HFF-Myc (cell line): ENCODE measurements at places on chromosomes 3 and 15.

DNA sequence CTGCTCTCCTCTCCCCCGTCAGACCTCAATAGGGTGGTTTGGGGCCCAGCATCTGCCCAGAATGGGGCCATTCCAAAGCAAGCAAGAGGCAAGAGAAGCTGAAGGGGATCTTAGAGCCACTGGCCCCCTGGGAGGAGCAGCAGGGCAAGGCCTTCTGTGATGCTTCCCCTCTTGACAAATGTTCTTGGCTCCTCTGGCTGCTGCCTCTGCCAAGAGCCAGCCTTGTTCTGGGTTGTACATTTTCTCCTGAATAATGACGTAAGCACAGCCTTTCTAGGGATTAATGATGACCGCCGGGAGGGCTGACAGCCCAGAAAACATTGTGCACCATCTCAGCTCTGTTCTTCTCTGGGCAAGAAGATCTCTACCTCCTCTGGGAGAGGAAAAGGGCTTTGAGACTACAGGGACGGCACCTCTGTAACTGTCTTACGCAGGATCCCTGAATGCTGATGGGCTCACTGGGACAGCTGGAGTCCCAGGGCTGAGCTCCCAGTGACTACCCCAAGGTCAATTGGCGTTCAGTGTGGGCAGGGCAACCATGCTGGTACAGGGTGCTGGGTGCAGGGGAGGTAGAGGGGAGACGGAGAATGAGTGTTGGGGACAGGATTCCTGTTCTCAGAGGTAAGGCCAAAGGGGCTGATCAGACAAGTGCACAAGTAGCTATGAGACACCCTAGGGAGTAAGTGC, 253.3 kb downstream of the FAM43A start:
- DNase-seq: no peak

- peak; percentile 63 for DNase-seq
Observed at GRCh38 chr3:167876620-167877281, 141.2 kb downstream of the SERPINI1 start.

GRCh38 chr15:90145259-90145658, 43.0 kb upstream of the IDH2 start:
- no peak for DNase-seq

- DNase-seq: no peak
Observed at GRCh38 chr3:21534462-21534861, 216.5 kb downstream of the ZNF385D start.

DNA sequence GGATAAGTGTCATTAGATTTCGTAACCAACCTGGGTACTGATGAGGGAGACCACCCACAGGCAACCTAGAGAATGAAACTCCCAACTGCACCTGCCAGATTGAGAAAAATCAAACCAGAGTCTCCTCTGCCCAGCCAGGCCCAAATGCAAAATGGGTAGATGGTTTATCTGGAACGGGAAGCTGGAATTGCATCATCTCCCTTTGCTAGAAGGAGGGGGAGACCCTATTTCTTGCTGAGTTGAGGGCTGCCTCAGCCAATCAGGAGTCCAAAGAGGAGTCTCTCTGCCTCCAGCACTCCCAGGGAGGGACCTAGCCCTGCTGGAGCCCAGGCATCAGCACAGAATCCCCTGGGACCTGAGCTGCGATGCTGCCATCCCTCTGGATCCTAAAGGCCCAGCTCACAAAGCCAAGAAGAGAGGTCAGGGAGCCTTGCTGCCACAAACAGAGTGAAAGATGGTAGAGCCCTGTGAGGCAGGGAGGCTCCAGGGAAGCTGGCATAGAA, 8.1 kb downstream of the RMDN3 start:
- no peak for DNase-seq

GRCh38 chr15:64209680-64210334, 47.0 kb upstream of the PPIB start:
- DNase-seq: peak; percentile 37

DNA sequence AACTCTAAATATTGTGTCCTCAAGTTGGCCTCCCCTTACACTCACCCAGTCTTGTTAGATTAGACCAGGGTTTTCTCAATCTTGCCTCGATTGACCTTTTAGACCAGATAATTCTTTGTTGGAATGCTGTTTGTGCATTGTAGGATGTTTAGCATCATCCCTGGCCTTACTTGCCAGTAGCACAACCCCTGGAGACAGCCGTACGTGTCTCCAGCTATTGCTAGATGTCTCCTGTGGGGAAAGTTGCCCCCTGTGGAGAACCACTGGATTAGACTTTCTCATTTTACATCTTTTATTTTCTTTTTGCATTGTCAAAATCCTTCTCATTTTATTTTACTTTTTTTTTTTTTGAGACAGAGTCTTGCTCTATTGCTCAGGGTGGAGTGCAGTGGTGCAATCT, 2.2 kb downstream of the WDR6 start:
- no peak for DNase-seq

DNA sequence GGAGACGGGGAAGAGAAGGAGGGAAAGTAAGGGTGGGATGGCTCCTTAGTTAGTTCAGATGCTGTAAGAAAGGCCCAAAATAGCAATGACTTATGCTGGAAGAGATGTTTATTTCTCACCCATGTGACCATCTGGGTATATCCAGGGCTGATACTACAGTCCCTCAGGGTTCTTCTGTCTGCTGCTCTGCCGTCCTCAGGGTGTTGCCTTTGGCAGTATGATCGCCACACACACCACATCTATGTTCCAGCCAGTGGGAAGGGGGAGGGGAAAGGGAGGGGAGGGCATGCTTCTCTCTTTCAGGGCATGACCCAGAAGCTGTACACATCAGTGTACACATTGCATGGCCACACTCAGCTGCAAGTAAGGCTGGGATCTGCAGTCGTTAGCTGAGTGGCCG, 10.2 kb downstream of the CD276 start:
- no peak for DNase-seq

DNA sequence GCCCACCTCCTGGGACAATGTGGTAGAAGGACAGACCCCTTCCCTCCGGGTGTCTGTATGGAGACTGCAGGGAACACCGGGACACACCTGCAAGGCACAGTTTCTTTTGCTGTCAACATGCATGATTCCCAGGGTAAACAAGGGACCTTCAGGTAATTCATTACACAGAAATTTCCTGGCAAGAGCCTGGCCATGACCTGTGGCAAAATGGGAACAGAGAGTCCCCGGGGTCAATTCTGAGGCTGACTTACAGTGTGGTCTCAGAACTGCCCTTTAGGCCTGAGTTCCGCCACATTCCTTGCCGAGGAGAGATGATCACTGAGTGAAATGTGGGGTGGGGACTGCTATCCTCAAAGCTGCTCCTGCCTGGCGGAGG, 6.3 kb downstream of the STARD5 start:
- DNase-seq: no peak

DNA sequence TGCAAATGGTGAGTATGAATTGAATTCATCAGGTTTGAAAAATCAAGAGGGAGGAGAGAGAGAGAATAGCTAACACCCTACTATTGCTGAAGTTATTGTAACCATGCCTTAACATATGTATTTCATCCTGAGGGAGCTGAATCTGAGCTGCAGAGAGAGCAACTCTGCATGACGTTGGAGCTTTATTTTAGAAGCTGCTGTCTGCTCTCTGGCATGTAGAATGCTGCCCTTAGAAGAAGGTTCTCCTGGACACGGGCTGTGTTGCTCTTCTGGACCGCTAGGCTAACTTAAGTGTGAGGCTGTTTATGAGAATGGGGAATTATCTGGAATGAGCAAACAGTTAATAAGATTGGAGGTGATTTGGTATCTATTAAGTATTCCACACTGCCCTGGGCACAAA, 814.6 kb downstream of the AGBL1 start:
- DNase-seq: no peak

GRCh38 chr15:90221246-90221900, 12.4 kb downstream of the CIB1 start:
- no peak for DNase-seq

DNA sequence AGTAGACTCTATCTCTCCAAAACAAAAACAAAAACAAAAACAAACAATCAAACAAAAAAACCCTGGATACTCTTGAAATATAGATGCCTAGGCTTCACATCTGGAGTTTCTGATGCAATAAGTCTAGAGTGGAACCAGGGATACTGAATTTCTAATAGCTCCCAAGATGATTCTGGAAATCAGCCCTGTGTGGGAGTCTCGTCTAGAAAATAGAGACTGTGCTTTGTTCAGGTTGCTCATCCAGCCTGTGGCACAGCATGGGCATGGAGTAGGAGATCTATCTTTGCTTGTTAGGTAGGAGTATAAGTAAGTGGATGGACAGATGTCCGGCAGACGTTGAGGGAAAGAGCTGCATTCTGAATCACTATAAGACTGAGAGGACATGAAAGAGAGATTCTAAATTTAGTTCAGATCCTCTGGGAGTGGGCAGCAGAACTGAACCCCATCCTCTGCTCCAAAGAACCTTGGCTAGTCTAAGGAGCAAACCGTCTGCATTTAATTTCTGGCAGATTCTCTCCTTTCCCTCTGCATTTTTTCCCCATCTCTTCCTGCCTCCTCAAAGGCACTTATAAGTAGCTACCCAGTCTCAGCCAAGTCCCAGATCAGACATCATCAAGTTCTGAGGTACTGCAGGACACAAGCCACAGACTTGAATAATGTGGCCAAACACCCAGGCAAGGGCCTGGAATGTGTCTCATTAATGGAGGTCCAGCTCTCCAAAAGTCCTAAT, 92.6 kb upstream of the STRIT1 start:
- no peak for DNase-seq

- no peak for DNase-seq
Observed at GRCh38 chr15:98120561-98120960, 160.1 kb downstream of the ARRDC4 start.

DNA sequence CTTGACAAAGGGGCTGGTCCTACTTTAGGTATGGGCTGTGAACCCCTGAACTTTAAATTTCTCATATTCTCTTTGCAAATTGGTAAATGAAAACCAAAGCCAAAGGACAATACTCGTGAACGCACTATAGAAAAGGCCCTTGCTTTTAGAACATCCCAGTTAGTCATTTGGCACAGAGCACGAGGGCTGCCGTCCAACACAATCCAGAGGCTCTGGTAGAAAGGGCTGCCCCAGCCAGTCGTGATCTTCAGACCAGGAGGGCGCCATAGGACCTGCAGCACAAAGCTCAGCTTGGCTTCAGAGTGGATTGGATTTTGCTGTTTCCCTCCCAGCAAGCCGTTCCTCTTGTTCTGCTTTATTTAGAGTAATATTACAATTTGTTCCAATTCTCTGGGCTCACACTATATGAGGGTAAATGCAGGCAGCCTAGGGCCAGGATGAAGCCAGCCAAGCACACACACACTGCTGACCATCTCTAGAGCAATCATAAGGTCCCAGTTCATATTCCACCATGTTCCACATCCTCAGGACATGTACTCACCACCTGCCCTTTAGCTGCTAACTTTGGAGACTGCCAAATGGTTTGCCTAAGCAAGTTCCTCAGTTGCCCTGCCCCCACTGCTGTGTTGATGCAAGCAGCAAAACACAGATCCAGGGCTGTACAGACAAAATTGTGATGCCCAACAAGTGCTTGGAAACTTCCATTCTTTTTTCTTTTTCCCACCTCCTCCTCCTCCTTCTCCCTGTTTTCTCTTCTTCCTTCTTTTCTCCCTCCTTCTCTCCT, 6.0 kb upstream of the BFSP2 start:
- DNase-seq: no peak

GRCh38 chr15:74365598-74366445, 1.6 kb downstream of the CYP11A1 start:
- no peak for DNase-seq

- DNase-seq: peak; percentile 24
Observed at GRCh38 chr3:17645074-17645698, 97.2 kb downstream of the TBC1D5 start.

- no peak for DNase-seq
Observed at GRCh38 chr15:26015516-26016075, 152.5 kb upstream of the ATP10A start.

DNA sequence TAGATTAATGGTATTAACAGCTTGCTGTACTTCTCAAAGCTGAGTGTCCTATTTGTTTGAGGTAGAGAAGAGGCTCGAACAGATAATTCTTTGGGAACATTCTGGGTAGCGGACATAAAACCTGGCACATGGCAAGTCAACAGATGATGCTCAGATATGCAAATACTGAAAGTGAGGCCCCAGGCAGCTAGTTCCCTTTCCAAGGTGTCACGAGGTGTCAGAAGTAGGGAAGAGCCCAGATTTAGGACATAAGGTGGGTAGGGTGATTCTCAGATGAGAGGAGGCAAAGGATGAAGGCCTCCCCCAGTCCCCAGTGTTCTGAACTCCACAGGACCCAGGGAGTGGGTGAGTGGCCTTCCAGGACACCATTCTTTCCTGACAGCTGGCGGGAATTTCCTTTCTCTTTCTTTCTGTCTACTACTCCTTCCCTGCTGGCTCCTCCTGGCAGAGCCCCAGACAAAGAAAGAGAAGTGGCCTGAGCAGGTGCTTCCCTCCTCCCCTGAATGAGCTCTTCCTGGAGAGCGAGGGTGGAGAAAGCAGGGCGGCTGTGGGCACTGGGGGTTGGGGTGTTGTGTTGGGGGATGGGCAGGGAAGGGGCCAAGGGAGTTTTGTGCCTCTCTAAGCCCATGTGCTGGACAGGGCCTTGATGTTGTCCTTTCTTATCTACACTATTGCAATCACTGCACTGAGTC, 87.5 kb downstream of the CORO2B start:
- no peak for DNase-seq

DNA sequence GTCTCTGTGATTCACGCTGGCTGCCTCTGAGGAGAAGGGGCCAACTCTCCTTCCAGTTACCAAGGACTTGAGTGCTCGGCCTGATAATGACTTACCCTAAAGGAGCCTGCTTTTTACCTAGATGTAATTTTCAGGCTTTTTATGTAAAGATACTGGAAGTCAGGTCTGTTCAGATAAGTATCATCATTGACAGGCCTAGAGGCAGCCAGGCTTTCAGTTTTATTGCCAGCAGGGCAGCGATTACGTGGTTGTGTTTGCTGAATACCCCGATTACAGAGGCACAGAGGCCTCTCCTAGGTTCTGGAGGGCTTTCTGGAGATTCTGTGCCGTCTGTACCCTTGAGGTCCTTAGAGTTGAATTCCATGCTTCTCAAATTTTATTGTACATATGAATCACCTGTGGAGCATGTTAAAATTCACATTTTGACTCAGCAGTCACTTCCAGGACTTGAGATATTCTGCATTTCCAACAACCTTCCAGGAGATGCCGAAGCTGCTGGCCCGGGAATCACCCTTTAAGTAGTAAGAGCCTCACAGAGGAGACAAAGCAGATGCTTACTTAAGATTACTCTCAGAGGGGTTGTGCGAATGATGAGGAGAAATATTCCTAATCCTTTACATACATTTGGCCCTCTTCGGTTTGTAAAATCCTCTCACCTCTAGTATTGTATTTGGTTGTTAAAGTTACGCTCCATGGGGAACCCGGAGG, 160.1 kb upstream of the BHLHE40 start:
- DNase-seq: no peak

- DNase-seq: no peak
Observed at GRCh38 chr15:93482731-93483130, 393.7 kb upstream of the RGMA start.

- DNase-seq: no peak
Observed at GRCh38 chr3:32323604-32324003, 68.0 kb upstream of the CMTM7 start.

- no peak for DNase-seq
Observed at GRCh38 chr15:48191574-48192225, at the start of gene CTXN2. Gene CTXN2 (plus strand): TSS chr15:48191665. CDS start chr15:48201301, 9,636 bp downstream.

DNA sequence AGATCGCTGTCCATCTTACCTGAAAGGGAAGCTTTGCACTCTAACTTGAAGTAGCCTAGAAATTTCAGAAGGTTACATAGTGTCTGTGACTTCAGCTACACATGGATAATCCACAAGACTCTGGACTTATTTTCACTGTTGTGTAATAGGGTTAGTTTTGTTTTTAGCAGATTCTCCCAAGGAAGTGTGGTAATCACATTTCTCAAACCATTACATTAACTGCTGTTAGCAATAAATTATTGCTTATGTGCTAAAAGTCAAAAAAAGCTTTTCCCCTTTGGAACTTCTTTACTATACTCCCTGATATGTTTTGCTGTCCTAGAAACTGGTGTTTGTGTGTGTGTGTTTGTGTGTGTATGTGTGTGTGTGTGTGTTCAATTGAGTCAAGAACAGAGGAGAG, 351.8 kb upstream of the TPRG1 start:
- no peak for DNase-seq
